NCI-H524 treated with DMSO at 0.1 percent for 48 hours (cell line): ENCODE measurements at places on chromosomes 4 and X.

DNA sequence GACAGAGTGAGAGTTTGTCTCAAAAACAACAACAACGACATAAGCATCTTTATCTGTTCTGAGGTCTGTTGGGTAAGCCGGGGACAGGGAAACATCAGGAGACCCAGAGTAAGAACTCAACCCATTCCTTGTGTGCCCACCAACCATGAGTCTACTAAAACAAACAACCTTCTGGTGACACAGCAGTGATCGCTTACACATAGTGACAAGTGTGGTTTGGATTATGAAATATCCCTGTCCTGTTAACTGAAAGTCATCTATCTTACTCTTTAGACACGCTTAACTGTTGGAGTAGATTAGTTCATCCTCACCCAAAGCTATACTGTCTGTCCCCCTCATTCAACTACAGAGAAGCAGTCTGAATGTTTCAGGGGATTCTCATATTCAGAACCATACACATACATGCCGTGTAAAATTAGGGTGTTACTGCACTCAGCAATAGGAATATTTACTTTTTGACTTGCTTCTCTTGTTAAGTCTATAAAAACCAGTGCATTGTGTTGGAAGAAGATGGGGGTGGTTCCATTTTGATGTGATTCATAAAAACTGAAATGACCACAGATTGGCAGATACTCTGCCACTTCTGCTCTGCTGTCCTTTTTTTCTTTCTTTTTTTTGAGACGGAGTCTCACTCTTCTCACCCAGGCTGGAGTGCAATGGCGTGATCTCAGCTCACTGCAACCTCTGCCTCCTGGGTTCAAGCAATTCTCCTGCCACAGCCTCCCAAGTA, 27.4 kb downstream of the PHKA2 start:
- no peak for DNase-seq

- no peak for DNase-seq
Measured at GRCh38 chr4:54067166-54067565, 2.8 kb upstream of the CHIC2 start.

- DNase-seq, result no peak
Measured at GRCh38 chr4:140113653-140114052, 40.3 kb downstream of the MAML3 start.

- DNase-seq, result no peak
Measured at GRCh38 chr4:8709729-8710360, 117.3 kb downstream of the CPZ start.

GRCh38 chrX:118495958-118496762, 545 bp downstream of the DOCK11 start:
- DNase-seq, result no peak

DNA sequence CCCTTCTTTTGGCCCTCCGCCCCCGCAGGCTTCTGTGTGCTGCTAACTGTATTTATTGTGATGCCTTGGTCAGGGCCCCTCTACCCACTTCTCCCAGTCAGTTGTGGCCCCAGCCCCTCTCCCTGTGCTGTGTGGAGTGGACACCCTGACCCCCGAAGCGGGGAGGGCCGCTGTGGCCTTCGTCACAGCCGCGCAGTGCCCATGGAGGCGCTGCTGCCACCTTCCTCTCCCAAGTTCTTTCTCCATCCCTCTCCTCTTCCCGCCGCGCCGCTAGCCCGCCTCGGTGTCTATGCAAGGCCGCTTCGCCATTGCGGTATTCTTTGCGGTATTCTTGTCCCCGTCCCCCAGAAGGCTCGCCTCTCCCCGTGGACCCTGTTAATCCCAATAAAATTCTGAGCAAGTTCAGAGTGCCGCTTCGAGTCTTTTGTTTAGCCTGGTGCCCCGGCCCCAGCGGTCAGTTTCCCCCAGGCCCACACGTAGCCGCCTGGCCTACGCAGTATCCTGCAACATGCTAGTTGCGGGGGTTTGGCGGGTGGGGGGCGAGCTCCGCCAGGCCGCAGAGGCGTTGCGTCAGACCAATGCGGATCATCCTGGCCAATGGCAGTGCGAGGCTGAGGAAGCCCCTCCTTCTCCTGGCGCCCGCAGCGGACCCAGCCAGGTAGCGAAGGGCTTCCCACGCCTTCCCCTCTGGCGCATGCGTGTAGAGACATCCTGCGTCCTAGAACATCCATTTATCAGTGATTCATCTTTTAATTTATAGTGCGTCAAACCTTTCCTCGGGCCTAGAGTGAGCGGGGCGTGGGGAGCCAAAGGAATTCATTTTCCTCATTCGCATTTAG, 5.6 kb upstream of the KANTR start:
- DNase-seq, result peak; percentile 42

DNA sequence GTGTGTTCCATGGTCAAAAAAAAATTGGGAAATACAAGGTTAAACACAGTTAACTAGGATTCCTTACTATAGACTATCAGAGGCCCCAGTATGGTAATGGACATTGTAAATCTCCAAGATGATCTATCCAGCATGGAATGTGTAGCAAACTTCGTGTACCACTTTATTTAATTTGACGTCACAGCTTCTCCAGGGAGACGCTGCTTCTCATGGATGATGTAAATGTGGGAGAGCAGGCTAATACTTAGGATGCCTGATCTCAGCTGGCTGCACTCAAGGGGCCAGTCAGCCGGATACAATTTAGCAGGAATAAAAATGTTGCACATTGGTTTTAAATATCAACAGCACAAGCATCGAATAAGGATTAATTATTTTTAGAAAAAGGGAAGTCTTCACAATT, 111.7 kb upstream of the HPF1 start:
- no peak for DNase-seq

GRCh38 chrX:9464435-9465371, at the start of gene TBL1X:
TBL1X (plus strand) TSS chrX:9465058; CDS start chrX:9653587, 188,529 bp downstream.
- DNase-seq, result no peak

DNA sequence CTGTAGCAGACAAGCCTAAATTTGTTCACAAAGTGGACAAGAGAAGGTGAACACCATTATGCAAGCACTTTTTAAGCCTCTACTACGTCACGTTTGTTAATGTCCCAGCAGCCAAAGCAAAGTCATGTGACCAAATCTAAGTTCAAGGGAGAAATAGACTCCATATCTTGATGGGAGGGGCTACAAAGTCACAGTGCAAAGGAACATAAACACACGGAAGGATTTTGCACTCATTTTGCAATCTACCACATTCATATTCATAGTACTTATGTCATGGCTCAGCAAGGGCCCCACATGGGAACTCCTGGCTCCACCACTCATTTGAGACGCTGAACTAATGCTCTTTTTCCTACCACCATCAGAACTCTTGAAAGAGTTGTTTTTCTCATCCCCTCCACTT, 139.0 kb upstream of the JADE1 start:
- DNase-seq, result no peak

DNA sequence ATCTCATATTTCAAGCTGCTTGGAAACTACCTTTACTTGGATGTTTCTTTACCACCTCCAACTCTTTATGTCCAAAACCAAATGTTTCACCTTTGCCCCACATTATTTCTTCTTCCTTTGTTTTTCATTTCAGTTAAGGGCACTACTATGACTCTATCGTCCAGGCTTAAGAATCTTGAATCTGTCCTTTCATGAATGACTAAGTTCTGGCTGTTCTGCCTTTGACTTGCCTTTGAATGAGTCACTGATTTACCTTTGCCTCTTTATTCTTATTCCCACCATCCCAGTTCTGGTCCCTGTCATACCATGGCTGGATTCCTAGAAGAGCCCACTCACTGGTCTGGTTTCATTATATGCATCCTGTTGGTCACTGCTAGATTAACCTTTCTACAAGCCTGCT, 30.6 kb upstream of the PLAC1 start:
- DNase-seq, result no peak

- DNase-seq, result no peak
Measured at GRCh38 chr4:39620551-39621313, 17.9 kb downstream of the SMIM14 start.

DNA sequence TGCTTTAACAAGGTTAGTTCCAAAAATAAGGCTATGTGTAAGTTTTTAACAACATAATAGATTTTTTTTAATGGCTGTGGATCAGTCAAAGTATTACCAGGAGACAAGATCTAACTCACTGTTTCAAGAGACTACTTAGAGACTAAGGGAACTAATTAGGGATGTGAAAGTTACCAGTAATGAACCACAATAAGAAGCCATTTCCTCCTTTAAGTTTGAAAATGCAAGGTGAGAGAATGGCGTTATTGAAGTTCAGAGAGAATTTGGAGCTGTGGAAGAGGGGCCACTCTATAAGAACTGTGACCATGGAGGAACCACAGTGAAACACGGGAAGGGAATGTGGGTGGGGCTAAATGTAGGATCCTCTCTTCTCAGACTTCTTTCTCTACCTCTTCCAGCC, 624.2 kb downstream of the GLUD2 start:
- no peak for DNase-seq

GRCh38 chrX:119738742-119739141, 19.6 kb upstream of the SOWAHD start:
- DNase-seq, result no peak
